Nephron progenitor cell (in vitro differentiated cells): ENCODE measurements at places on chromosomes 16 and 17.

DNA sequence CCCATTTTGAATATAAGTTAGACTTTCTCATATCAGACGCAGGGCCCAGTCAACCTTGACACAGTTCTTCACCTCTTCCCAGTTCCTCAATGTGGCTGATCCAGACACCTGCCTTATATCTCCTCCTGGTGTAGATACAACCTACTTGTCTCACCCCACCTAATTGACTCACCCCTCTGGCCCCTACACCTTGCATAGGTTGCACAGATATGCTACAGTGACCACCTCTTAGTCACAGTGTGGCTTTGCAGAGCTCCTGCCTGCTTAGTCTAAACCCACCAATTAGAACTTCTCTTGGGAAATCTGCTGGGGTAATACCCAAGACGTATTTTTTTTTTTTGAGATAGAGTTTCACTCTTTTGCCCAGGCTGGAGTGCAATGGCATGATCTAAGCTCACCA, 16.8 kb downstream of the CHP2 start:
- DNase-seq: no peak

DNA sequence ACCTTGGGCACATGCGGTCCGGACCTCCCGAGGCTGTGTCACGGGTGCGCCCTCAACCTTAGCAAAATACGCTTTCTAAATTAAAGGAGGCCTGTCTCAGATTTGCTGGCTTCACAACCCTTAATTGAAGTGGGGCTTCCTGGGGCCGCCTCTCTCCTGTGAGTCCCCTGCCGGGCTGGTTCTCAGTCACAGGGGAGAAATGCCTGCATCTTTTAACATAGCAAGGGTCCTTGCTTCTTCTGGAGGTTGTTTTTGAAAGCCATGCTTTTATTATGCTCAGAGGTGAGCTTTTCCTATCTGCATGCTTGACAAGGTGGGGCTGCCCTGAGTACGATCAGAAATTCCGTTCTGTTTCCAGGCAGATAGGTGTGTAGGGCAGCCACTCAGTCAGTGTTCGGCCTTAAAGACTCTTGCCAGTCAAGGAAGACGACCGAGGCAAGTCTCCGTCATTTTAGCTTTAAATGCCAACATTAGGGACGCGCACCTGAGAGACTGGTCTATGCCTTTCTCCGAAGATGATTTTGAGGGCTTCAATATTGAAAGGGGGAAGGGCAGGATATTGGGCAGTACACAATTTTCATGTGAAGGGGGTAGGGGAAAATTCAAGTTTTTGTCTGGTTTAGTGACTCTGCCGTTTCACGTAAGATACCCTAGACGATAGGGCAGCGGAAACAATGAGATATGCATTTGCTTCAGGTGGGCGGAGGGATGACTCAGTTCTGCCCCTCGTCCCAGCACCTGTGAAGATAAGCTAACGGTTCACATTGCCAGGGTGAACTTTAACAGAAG, 5.5 kb upstream of the SLC7A5 start:
- DNase-seq: no peak

DNA sequence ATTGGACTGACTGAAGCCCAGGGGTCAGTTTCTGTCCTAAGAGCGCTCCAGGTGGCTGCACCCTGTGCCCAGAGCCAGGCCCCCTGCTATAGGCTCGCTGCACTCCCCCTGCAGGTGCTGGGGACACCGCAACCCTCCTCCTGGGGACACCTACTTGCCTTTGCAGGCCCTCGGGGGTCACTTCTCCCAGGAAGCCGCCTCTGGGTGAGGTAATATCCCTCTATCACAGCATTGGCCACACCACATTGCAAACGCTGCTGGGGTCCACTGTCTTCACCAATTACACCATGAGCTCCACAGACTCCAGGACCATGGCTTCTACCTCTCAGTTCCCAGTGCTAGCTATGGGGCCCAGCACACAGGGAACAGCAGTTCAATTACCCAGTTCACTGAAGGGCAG, 14.9 kb downstream of the USP36 start:
- DNase-seq: no peak

- no peak for DNase-seq
Observed at GRCh38 chr17:8734876-8735275, 9.8 kb downstream of the CCDC42 start.
